GM23338 (cell line): ENCODE measurements at places on chromosomes 2 and 18. TPM values are rescaled to one million over a fixed set of nuclear protein-coding genes. Genes with fewer than 3 reads are reported as not detected.

The HS1BP3 gene
- 6.0 and 7.2 TPM in 2 replicates for polyA plus RNA-seq

The L3MBTL4 gene
- polyA plus RNA-seq, result 0.48 and 0.77 TPM in 2 replicates

The NEU2 gene
- not detected in 2 replicates for polyA plus RNA-seq

The SKA1 gene
- 14.2 and 14.7 TPM in 2 replicates for polyA plus RNA-seq

The TRIM43 gene
- polyA plus RNA-seq, result 0.40 TPM in 1 of 2 replicates, not detected in the other

The SPATA3 gene
- polyA plus RNA-seq, result not detected in 2 replicates

The CDH19 gene
- polyA plus RNA-seq, result 0.03 and 0.14 TPM in 2 replicates

The UGGT1 gene
- polyA plus RNA-seq, result 11.5 and 17.1 TPM in 2 replicates

The ST6GAL2 gene
- 13.2 and 13.4 TPM in 2 replicates for polyA plus RNA-seq

The RUFY4 gene
- 0.27 and 0.89 TPM in 2 replicates for polyA plus RNA-seq

The MZT2B gene
- 233 and 263 TPM in 2 replicates for polyA plus RNA-seq

The IL1R2 gene
- not detected in 2 replicates for polyA plus RNA-seq

The ALPG gene
- polyA plus RNA-seq, result 0.89 and 1.4 TPM in 2 replicates

The RAB31 gene
- 34.0 and 46.1 TPM in 2 replicates for polyA plus RNA-seq

The HOXD3 gene
- not detected in 2 replicates for polyA plus RNA-seq

The UGT1A7 gene
- polyA plus RNA-seq, result not detected in 2 replicates

The BCL2L11 gene
- 10.6 and 11.0 TPM in 2 replicates for polyA plus RNA-seq

The GPR35 gene
- polyA plus RNA-seq, result 0.21 TPM in 1 of 2 replicates, not detected in the other

The IL36A gene
- polyA plus RNA-seq, result not detected in 2 replicates

The RALBP1 gene
- polyA plus RNA-seq, result 102 and 103 TPM in 2 replicates

The SERPINB3 gene
- polyA plus RNA-seq, result 0.27 and 0.33 TPM in 2 replicates

The ST8SIA5 gene
- polyA plus RNA-seq, result 3.0 and 3.3 TPM in 2 replicates

The GCG gene
- not detected in 2 replicates for polyA plus RNA-seq

The UGT1A4 gene
- polyA plus RNA-seq, result not detected in 2 replicates

The NCKAP5 gene
- polyA plus RNA-seq, result 0.23 and 0.34 TPM in 2 replicates

The TMEM169 gene
- 1.4 and 1.7 TPM in 2 replicates for polyA plus RNA-seq

The LIMS4 gene
- polyA plus RNA-seq, result 0.15 and 0.19 TPM in 2 replicates

The DBI gene
- polyA plus RNA-seq, result 873 and 893 TPM in 2 replicates

The FARP2 gene
- polyA plus RNA-seq, result 13.9 and 16.0 TPM in 2 replicates

The PPM1B gene
- 93.1 and 112 TPM in 2 replicates for polyA plus RNA-seq

The ZNF521 gene
- polyA plus RNA-seq, result 3.1 and 3.8 TPM in 2 replicates
